ENCODE measurements at places on chromosomes 6 and 20.

DNA sequence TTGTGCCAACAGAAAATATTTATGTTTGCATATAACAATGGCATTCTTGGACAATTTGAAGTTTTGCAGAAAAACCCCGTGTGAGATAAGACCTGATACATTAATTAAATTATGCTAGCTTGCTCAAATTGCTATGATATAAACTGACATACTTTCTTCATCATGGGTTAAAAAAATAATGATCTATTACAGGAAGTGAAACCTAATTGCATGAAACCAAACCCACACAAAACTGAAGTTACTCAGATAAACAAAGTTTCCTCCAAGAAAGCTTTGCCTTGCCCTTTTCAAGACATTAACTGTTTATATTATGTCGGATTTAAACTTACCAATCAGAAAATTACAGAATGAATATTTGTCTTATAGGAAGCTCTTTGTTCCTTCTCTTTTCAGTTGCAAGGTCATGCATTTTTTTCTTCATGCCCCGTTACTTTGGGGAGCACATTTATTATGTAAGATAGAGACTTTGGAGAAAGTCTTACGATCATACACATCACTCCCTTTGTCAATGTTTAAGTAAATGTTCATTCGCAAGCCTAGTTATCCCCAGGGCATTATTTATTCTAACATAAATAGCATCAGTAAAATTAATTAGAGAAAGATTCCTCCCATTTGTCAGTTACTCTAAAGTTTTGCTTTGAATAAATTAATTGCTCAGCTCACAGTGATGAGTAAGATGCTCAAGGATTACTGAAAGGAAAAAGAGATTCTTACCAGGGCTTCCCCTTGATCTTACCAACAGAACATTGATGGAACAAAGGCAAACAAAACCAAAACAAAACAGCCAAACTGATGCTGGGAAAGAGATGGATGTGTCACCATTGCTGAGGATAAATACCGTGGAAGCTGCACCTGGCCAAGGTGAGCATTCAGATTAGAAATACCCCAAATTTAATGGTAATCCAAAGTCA is 14.8 kb upstream of the TMEM244 start:
- no peak for DNase-seq

DNA sequence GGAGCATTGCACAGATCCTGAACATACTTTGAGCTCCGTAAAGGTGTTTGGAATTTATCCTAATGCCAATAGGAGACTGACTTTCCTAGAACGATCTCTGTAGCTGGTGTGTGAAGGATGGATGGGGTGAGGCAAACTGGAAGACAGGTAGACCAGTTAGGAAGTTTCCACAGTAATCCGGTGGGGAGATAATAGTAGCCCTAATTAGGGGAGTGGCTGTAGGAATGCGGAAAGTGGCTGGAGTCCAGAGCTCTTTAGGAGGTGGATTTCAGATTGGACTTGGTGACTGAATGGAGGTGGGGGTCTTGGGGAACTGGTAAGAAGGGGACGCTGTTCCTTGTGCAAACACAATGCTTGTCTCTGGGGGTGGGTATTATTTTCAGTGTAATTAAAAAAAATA is 146.3 kb downstream of the SOX4 start:
- no peak for DNase-seq

- peak; percentile 48 for DNase-seq
Observed at GRCh38 chr20:51500311-51500710, 42.2 kb downstream of the NFATC2 start.

GRCh38 chr6:161361529-161361928 is 87.7 kb upstream of the AGPAT4 start:
- no peak for DNase-seq

DNA sequence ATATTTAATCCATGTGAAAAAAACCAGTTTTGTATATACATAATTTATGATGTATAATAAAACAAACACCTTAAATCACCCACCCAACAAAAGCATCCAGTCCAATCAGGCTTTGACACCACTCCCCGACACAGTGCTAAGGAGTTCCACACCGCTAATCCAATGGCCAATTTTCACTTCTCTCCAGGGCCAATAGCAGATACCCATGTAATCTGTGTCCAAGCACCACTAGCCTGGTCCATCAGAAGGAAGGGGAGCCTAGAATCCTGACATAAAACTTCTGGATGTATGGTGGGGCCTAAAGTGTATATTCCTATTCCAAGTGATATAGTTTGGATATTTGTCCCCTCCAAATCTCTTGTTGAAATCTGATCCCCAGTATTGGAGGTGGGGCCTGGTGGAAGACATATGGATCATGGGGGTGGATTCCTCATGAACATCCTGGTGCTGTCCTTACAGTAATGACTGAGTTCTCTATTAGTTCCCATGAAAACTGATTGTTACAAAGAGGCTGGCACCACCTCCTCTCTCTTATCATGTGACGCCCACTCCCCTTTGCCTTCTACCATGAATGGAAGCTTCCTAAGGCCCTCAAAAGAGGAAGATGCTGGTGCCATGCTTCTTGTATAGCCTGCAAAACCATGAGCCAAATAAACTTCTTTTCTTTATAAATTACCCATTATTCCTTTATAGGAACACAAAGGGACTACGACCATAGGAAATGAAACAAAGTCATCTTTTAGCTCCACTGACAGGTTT is 20.8 kb downstream of the RALGAPA2 start:
- no peak for DNase-seq

GRCh38 chr20:4870906-4871305 is 130.4 kb downstream of the SLC23A2 start:
- DNase-seq: no peak

DNA sequence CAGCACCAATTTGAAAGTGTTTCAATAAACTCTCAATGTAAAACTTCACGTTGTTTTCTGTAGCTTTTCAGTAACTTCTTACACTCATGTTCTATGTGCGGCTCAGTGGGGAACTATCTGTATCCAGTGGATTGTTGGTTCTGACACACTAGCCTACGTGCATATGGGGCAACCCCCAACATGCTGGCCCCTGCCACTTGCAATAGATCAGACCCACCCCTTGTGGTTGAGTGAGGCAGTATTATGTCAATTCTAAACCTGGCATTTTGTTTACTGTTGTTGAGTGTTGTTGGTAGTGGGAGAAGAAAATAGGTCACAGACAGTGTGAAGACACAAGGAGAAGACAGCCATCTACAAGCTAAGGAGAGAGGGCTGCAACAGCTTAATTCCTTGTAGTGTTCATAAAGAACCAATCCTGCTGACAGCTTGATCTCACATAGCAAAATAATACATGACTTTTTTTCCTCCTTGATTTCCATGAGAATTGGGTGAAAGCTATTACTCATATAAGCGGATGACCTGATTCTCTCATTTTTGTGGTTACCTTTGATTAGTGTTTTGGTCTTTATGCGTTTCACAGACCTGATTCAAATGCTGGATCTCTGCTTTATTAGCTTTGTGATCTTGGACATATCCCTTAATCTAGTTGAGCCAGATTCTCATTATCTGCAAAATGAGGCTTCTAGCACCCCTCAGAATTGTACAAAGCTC is 320.4 kb downstream of the LAMA2 start:
- DNase-seq: no peak

- DNase-seq: no peak
Observed at GRCh38 chr6:138833816-138834539, 38.1 kb downstream of the ECT2L start.

- no peak for DNase-seq
Observed at GRCh38 chr6:74976026-74976425, 229.8 kb downstream of the COL12A1 start.

DNA sequence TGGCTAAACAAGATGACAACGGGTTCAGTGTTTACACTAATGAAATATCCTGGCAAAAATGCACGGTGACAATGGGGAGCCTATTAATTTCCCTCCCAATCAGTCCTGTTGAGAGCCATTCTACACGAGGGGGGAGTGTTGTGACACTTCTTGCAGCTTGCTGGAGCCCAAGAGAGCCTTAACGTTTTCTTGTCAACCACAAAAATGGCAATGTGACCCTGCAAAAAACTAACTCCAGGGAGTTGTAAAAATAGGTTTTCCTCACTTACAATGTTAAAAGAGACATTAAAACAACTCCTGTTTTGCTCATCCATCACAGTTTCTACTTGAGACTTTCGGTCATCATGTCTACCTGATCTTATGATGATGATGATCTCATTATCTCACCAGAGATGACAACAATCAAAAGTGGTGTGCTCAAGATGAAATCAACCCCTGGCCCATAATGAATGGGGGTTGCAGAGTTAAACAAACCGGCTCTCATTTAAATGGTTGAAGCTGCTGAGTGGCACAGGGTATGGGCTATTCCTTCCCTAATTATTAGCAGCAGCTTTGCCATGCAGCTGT is 57.9 kb downstream of the GJA10 start:
- DNase-seq: no peak

DNA sequence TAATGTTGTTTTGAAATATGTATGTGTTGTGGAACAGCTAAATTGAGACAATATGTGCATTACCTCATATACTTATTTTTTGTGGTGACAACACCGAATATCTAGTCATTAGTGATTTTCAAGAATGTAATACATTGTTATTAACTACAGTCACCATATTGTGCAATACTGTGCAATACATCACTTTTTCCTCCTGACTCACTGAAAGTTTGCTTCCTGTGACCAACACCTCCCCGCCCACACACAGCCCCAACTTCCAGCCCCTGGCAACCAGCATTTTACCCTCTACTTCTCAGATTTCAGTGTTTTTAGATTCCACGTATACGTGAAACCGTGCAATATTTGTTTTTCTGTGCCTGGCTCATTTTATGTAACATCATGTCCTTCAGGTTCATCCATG is 627.9 kb downstream of the PRKN start:
- DNase-seq: no peak

GRCh38 chr6:42748203-42748898 is 2.4 kb upstream of the TBCC start:
- no peak for DNase-seq

- no peak for DNase-seq
Observed at GRCh38 chr20:45968801-45969711, 2.9 kb downstream of the ZNF335 start.

Measured in stimulated activated CD8-positive, alpha-beta memory T cell treated with anti-CD3 and anti-CD28 coated beads, Interleukin-7, amount 100 ng/mL, for 4 hours (primary cell).